Activated naive CD4-positive, alpha-beta T cell treated with anti-CD3 and anti-CD28 coated beads, Interleukin-2, amount 50 U/mL, for 72 hours (primary cell): ENCODE measurements at places on chromosomes 7 and 10. TPM values are rescaled to one million over a fixed set of nuclear protein-coding genes. Genes with fewer than 3 reads are reported as not detected.

GRCh38 chr7:100221231-100221718, 1.5 kb downstream of the PVRIG start:
- DNase-seq = peak; percentile 64

GRCh38 chr10:6119423-6119822, 30.6 kb downstream of the RBM17 start:
- no peak for DNase-seq

DNA sequence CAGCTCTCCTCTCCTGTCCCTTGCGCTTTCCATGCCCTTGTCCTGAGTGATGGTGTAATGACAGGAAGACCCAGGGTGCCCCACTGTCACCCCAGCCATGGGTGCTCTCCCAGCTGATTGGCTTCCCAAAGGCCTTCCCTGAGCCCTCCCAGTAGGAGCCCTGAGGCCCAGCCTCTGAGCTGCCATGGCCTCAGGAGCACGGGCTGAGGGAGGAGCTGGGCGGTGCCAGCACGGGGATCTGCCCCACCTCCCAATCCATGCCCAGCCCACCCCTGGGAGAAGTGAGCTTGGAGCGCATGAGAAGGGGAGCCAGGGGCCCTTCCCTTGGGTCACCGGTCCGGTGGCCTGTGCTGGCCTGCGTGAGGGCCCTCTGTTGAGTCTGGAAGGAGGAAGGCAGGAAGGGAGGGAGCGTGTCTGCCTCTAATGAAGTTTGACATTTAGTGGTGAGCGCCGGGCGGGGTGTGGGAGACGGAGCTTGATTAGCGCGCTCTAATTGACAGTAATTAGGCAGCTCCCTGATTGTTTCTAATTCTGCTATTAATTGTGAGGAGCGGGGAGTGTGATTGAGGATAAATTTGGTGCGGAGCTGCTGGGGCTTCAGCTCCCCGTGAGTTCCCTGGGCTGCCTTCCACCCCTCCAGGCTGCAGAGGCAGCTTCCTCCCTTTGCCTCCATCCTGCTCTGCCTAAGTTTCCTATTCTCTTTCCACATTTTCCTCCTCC, 28.3 kb downstream of the GBX1 start:
- DNase-seq = peak; percentile 25

- no peak for DNase-seq
Observed at GRCh38 chr7:108029034-108029433, 26.1 kb upstream of the LAMB1 start.

GRCh38 chr7:601595-602340, 82.1 kb upstream of the PDGFA start:
- peak; percentile 97 for DNase-seq

Gene GPNMB
- total RNA-seq = 2.4 TPM

Gene SPDYE8
- total RNA-seq = not detected

Gene MYL10
- not detected for total RNA-seq

Gene PIP
- total RNA-seq = not detected

Gene EBLN1
- not detected for total RNA-seq

- no peak for DNase-seq
Observed at GRCh38 chr7:102897856-102898531, 14.8 kb upstream of the LRRC17 start.

GRCh38 chr7:240146-240676, 47.8 kb downstream of the FAM20C start:
- DNase-seq = no peak

- DNase-seq = no peak
Observed at GRCh38 chr10:1363446-1364121, 307.4 kb downstream of the WDR37 start.

GRCh38 chr7:37100735-37101331, 347.8 kb downstream of the ELMO1 start:
- no peak for DNase-seq

- no peak for DNase-seq
Observed at GRCh38 chr7:150356265-150356897, 12.2 kb upstream of the REPIN1 start.

Gene NSUN5
- 75.2 TPM for total RNA-seq

GRCh38 chr7:106466867-106467266, 182.1 kb upstream of the NAMPT start:
- DNase-seq = no peak

- DNase-seq = no peak
Observed at GRCh38 chr7:21030237-21030871, 243.7 kb upstream of the SP8 start.

DNA sequence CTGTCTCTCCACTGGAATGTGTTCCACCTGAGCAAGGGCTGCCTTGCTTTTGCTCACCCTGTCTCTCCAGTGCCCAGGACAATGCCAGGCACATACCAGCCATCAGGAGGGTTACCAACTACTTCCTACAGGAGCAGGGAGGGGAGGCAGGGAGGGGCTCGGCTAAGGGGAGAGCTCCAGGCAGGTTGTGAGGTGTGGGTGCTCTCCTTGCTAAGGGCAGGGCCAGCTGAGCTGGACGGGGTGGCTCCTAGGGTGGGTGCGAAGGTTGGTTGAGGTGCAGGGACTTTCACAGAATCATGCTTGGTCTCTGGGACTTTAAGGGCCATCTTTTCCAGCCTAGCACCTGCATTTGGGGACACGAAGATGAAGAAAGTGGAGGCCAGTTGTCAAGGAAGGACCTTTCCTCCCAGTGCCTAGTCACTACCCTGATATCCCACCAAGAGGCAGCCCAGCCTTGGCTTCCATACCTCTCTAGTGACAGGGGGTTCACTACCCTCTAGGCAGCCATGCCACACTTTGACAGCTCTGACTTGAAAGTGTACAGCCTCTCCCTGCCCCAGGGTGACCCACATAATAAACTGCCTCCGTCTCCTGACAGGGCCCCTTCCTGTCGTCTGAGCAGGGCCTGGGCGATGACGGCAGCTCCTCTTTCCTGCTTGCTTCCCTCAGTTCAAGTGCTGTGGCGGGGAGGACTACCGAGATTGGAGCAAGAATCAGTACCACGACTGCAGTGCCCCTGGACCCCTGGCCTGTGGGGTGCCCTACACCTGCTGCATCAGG, 46.5 kb downstream of the TSPAN15 start:
- DNase-seq = no peak

DNA sequence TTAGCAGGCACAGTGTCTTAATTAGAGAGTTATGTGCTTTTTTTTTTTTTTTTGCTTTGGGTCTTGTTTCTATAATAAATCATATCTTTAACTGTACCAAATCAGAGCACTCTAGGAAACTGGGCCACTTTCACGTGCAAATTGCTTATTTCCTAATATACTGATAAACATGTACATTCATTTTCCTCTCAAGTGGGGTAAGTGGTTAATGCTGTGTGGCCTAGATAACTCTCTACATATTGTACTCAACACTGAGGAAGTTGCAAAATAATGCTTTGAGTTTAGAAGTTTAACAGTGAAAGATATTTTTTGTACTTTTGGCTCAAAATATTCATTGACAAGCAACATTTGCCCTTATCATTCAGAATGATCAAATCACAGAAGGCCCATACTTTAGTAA, 115.9 kb upstream of the IFRD1 start:
- DNase-seq = no peak

Gene NPC1L1
- 0.06 TPM for total RNA-seq

GRCh38 chr10:100081075-100082001, at the start of gene CPN1:
Gene CPN1 (minus strand): TSS chr10:100081869. CDS start chr10:100081625, 244 bp downstream.
- no peak for DNase-seq

DNA sequence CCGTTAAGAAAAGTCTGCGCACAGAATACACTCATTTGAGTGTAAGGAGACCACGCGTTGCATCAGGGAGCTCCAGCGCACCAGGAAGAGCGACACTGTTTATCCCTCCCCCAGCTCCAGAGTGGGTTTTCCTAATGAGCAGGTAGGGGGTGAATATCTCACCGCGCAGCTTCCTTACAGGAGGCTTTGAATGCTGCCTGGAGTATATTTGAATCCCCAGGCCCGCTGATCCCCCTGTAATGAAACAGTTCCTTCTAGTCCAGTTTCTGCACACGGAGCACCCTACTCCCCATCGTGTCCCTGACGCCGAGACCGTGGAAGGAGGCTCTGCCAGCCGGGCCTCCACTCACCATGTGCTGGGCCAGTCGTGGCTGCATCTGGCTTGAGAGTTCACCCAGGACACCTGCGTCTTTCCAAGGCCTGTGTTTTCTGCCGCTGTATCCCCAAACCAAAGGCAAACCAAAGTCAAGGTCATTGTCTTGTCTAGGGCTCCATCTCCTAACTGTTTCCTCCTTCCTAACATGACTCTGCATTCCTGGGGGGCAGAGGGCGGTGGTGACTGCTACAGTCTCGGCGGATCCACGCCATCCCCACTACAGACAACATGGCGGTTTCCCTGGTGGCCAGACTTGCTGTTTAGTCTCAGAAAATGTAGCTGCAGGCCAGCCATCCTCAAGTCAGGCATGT, 167.8 kb downstream of the USP6NL start:
- DNase-seq = no peak

DNA sequence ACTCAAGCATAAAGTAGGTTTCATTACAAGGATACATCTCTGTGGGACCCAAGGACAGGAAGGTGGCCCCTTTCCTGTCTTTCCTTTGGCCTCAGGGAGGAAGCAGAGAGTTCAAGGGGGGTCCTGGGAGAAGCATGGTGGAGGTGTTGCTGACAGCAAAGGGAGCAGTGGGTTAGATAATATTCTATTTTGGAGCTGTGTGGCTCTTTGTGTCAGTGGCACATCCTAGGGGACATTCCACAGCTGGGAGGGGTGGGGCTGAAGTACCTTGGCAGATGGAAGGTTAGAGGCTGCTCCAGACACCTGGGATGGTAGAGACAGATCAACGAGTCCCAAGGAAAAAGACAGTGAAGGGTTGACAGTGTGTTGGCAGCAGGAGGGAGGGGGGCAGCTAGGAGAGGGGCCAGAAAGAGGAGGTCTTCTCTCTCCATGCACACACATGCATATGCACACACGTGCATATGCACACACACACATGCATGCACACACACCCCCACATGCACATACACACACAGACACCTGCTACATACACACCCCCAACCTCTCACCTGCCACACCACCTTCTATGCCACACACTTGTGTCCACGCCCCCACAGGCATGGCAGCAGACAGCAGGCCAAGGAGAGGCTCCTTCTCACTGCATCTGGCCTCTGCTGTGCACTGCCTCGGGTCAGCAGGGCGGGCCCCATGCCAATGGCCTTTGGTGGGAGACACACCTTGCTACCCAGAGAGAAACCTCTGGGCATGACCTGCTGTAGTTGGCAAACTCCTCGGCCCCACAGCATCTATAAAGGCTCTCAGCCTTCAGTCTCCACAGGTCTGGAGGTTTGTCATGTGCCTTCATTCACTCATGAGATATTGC, 5.6 kb upstream of the POLD2 start:
- DNase-seq = no peak

Gene DNAH11
- total RNA-seq = 9.9 TPM

DNA sequence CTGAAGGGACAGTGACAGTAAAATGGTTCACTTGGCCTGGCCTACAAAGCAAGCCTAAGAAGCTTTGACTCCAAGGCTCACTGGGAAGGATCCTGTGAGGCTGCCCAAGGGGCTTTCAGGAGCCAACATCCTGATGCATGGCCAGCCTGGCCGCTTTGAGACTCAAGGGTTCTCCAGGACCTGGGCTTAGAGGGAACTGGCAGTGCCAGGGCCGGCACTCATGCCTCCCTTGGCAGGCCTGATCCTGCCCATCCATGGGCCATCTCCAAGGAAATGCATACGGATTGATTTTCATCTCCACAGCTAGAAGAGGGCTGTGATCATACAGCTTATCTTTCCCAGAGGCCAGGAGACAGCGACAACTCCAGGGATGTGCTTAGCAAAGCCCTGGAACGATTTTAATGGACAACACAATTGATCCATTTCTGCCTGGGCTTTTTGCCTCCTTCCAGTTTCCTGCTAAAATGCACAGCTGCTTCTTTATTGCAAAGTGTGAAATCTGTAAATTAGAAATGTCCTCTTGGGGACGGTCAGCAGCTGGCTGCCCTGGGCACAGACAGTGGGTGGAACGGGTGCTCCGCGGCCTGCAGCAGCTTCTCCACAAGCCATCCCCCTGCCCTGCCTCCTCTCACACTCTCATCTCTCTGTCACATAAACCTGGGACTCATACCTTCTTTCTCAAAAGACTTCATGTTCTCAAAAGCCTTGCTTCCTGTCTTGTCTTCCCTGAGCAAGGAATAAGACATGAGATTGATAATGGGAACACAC, 288.5 kb downstream of the GRID1 start:
- no peak for DNase-seq

Gene UNCX
- total RNA-seq = not detected

GRCh38 chr10:128596906-128597305, 470.7 kb upstream of the MKI67 start:
- no peak for DNase-seq
